ENCODE measurements at places on chromosomes 6 and 20.

DNA sequence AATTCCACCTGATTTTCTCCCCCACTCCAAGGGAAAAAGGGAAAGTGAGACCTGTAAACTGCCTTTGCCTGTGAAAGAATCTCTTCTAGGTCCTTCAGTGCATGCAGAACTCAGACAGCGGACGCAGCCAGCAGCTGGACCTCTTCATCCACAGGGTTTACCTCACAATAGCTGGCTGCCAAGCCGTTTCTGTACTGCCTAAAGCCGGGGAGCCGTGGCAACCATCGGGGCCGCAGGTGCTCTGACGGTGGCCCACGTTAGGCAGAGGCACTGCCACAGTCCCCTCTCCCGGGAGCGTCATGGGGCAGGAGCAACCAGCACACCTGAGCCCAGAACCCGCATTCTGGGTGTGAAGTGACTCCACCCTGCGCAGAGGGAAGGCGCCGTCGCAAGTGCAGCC, 206.1 kb downstream of the TTLL2 start:
- DNase-seq, result no peak

DNA sequence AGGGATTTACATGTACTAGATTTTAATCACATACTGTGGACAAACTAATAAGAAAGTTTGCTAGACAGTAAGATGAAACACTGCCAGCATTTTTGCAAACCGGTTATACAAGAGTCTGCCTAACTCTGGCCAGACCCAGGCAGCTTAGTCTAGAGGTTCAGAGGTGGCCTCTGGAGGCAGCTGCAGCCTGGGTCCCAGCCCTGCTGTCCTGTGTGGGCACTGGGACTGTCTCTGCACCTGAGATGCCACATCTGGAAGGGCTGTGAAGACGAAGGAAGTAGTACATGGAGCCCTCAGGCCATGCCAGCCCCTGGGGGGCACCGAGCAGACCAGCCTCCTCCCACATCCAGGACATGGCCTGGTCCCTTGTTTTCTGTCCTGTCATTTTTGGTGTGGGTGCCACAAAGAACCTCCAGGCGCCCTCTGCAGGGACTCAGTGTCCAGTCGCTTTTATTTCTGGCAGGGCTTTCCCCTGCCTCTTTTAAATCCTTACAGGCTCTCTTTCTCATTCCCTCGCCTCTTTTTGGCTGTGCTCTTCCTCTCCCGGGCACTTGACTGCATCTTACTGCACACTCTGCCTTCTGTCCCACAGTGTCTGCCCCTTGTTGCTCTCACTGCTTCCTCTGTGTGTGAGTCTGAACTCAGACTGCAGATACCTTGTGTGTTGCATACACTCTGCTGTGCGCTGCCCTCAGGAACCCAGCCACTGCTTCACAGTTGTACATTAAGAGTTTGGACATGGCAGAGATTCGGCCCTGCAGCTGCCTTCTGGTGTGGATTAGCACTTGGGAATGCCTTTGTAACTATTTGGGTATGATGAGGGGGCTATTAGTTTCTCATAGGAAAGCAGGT, 216.7 kb downstream of the ZDHHC14 start:
- peak; percentile 54 for DNase-seq

DNA sequence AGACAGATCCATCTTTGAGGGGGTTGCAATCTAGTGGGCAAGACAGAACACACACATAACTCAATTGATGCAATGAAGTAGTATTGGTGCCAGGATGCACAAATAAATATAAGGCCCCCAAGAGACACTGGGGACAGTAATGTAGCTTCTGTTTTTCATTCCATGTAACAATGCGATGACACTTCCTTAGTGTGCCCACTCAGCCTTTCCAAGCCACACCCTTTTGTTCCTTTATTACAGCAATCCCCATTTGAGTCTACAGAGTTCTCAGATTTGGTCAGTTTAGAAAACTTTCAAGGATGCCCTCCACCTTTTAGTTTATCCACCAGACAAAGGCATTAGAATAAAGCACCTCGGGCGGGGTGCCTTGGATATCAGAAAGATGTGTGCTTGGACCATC, 15.5 kb downstream of the TGM3 start:
- DNase-seq, result no peak

GRCh38 chr6:148235446-148235845, 107.2 kb upstream of the SASH1 start:
- DNase-seq, result no peak

DNA sequence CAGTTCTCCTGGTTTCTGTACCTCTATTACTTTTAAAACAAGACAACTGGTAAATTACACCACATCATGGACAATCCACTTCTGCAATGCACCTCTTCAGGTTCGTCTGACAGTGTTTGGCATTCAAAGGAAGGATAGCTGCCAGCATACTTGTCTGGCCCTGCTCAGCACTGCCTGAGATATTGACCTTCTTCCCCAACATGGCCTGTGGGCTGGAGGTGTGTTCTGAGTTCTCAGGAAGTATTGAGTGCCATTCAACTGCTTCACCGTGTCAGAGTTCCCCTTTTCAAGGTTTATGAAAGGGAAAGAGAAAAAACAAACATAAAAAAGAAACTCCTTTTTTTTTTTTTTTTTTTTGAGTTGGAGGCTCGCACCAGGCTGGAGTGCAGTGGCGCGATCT, 267.9 kb upstream of the SASH1 start:
- no peak for DNase-seq

- no peak for DNase-seq
These were observed 129.4 kb downstream of the BCAS1 start for GRCh38 chr20:53940907-53941545.

- DNase-seq, result no peak
These were observed 37.5 kb downstream of the FAM217A start for GRCh38 chr6:4041480-4041879.

DNA sequence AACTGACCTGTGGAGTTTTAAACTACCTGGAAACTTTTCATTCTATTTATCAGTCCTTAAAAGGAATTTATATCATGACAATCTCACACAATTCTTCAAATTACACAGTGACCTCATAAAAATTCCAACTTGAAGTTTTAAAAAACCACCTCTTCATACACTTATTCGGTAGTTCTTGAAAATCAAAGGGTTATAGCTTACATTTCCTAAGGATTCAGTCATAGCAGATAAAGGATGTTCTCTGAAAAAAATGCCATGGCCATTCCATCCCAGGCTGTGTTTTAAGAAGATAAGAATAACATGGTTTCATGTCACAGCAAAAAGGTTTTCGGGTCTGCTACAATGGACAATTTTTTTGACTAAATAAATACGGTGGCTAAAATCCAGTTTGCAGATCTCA, 41.2 kb downstream of the GOPC start:
- no peak for DNase-seq

GRCh38 chr20:9035126-9035525, 33.8 kb upstream of the PLCB4 start:
- DNase-seq, result no peak

- no peak for DNase-seq
These were observed 177.6 kb downstream of the SASH1 start for GRCh38 chr6:148520109-148520841.

DNA sequence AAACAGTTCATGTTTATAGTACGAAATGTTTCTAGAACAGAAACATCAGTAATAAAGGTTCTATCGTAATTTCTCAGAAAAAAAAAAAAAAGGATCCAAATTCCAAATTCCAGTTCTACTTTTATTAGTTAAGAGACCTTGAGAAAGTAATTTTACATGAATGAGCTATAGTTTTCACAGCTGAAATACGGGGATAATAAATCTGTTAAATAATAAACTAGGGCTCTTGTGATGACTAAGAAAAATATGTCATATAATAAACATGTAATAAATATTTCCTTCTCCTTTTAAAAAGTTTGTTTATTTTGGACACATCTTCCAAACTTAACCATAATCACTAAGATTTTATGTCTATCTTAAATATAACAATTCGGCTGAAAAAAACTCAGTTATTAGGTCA, 17.8 kb downstream of the RARS2 start:
- no peak for DNase-seq

- DNase-seq, result no peak
These were observed 1.2 kb downstream of the PDE7B start for GRCh38 chr6:135852746-135853145.

DNA sequence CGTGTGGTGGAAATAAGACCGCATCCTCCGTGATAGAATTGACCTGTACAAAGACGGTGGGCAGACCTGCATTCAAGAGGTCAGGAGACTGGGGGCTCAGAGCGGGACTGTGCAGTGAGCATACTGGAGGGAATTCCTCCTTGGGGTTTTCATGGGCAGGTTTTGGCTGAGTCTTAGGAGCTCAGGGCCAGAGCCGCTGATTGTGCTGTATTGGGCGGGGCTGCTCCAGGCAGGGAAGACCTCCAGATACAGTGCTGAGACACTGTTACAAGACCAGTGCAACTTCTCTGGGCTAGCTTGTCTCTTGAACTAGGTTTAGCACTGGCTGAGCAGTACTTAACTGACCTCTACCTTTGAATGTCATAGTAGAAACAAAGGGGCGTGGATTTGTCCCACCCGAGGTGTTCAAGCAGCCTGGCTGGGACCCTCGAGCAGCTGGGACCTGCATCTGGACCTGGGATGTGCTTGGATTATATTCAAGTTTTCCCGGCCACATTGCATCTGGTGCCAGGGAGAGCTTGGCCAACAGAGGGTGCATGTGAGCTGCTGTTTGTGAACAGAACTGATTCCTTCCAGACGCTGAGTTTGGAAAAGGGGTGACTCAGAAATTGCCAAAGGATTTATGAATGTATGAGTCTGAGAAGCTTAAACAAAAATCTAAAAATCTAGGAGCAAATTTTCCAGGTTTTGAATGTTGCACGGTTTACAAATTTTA, 33.4 kb upstream of the SLC22A1 start:
- peak; percentile 13 for DNase-seq

DNA sequence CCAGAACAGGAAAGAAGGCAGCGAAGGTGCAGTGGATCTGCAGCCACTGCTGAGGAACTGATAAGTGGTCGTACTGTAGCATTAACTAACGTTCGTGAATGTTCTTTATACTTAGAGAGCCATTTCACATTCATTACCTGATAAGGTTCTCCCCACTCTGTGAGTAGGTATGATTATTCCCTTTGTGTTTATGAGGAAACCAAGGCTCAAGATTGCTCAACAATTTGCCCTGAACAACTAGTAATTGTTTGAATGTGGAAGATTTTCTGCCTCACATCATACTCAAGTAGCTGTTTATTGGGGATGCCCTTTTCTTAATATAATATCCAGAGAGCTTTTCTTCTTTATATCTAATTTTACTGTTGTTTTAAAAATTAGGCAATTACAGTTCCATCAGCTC, 24.9 kb upstream of the ELOVL5 start:
- DNase-seq, result no peak

GRCh38 chr6:161732594-161732993, 458.7 kb upstream of the AGPAT4 start:
- DNase-seq, result no peak

DNA sequence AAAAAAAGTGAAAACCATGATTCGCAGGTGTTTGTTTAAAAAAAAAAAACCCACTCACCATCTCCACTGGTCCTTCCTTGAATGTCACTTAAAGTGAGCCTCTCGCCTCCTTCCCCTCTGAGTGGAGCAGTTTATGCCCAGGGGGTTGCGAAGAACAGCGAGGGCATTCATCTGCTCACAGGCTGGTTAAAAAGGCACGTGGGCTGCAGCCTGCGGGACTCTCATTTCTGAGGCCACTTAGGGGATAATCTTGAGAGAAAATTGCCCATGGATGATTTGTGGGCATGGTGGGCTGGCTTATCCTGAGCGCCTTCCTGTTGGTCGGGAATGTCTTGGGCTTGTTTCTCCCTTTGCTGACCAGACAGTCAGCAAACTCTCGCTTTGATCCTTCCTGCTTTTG, 18.9 kb downstream of the BCAS4 start:
- DNase-seq, result no peak

DNA sequence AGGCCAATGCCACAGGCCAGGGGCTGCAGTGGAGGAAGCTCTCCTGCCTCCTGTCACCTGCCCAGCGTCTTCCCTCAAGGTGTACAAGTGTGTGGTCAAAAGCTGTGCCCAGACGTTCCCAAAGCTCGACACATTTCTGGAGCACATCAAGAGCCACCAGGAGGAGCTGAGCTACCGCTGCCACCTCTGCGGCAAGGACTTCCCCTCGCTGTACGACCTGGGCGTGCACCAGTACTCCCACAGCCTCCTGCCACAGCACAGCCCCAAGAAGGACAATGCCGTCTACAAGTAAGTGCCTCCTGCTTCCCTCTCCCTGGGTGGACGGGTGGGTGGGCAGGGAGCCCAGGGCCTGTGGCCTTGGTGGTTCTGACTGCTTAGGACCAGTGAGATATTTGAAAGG, 38.2 kb downstream of the ZNF341 start:
- no peak for DNase-seq

- DNase-seq, result no peak
These were observed 55.2 kb downstream of the PSMB1 start for GRCh38 chr6:170497841-170498301.

GRCh38 chr20:5843054-5843592, 92.9 kb downstream of the SHLD1 start:
- no peak for DNase-seq

- no peak for DNase-seq
These were observed 628.2 kb downstream of the COL12A1 start for GRCh38 chr6:74577619-74578018.

GRCh38 chr6:6678185-6678671, 89.7 kb downstream of the LY86 start:
- no peak for DNase-seq

GRCh38 chr6:158784505-158784904, 34.7 kb downstream of the EZR start:
- DNase-seq, result no peak

- DNase-seq, result no peak
These were observed 92.0 kb downstream of the RNASET2 start for GRCh38 chr6:166864333-166864732.

DNA sequence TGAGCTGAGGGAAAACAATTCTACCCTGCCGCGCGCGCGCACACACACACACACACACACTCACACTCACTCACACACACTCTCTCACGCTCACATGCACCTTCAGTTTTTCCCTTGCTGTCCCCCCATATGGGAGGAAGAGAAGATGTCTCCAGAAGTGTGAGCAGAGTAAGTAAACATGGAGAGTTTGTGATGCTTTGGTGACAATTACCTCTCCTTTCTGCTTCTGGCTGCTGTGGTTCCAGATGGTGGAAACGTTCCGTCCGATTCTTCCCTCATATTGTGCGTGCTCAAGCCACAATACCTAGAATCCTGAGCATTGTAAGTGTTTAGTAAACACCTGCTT, 86.7 kb downstream of the LINC00237 start:
- DNase-seq, result no peak

GRCh38 chr20:39094391-39094790, 132.2 kb downstream of the DHX35 start:
- DNase-seq, result no peak

GRCh38 chr6:154899824-154900463, 95.2 kb upstream of the TIAM2 start:
- no peak for DNase-seq

Data from stimulated activated CD4-positive, alpha-beta T cell treated with anti-CD3 and anti-CD28 coated beads, Interleukin-15, amount 100 ng/mL, for 24 hours (primary cell).